ENCODE measurements at places on chromosomes 2 and 18.

DNA sequence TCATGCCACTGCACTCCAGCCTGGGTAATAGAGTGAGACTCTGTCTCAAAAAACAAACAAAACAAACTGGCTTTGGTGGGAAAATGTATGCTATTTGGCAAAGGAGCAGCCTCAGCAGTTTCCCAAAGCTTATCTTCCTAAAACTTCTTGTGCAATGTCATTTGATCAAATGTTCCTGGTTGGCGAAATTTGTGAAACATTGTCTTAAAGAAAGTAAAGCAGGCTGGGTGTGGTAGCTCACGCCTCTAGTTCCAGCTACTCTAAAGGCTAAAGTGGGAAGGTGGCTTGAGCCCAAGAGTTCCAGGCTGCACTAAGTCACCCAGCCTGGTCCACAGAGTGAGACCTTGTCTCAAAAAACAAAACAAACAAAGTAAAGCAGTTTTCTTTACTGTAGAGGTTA lies 17.3 kb upstream of the TAF4B start:
- DNase-seq, result peak; percentile 67

DNA sequence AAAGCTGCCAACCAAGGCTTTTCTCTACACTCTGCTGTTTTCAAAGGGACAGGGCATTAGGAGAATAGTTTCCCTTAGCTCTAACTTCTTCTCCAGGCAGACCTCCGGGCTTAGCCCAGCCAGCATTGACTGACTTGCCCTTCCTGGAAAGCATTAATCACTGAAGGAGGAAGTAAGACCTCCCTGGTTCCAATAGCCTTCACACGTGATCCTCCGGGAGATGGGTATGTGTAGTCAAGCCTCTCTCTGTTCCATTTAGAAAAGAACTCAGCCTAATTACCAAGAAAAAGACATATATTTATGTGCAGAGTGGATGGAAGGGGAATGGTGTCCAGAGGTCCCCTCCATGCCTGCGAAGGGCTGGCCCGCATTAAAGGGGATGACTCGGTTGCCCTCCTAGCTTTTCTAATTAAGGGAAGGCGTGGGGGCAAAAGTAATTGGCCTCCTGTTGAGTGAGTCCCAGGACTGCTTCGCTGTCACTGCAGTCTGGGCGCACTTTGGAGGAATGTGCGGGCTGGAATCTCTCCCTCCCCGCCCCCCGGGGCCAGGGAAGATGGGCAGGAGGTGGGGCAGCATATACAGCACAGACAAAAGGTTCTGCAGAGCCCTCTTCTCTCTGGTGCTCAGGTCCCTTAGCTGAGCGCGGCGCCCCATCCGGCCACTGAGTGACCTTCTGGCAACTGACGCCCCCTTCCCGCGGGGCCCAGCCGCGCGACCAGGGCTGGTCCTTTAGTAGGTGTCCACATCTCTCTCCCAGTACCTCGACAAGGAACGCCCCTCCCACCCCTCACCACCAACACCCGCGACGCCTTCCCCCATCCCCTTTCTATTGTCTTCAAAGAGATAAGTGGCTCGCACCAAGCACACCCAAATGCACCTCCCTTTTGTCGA lies 686.0 kb downstream of the NRXN1 start:
- DNase-seq, result no peak

DNA sequence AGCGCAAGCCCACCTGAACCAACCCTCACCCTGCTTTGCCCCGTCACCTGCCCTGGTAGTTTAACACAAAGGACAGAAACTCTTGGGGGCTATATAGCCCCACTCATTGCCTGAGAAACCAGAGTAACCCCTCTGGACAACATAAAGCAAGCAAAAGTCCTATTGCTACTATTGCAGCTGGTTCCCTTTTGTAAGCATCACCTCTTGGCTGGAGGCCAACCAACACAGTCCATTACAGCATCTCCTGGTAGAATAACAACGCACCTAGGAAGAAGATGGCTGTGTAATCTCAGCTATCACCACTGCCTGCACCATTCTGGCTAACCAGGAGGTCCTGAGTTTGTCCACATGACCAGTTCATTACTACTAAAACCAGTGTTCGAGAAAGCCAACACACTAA lies 36.4 kb downstream of the FLACC1 start:
- no peak for DNase-seq

- DNase-seq, result no peak
Measured at GRCh38 chr2:143229411-143229810, 100.2 kb downstream of the ARHGAP15 start.

DNA sequence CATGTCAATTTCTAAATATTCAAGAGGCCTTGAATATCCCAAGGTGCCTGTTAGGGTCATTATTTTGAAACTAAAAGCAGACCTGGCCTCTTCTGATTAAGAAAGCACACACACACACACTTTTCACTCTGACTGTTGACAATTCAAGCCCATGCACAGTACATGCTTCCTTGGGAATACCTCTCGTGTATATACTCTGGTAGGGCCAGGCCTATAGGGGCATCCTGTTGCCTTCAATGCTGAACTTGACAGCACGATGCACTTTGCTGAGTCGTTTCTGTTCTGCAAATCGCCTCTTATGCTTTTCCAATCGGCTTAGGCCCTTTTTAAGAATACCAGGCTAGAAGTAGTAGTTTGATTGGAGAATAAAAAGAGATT lies 40.6 kb downstream of the IWS1 start:
- DNase-seq, result no peak

DNA sequence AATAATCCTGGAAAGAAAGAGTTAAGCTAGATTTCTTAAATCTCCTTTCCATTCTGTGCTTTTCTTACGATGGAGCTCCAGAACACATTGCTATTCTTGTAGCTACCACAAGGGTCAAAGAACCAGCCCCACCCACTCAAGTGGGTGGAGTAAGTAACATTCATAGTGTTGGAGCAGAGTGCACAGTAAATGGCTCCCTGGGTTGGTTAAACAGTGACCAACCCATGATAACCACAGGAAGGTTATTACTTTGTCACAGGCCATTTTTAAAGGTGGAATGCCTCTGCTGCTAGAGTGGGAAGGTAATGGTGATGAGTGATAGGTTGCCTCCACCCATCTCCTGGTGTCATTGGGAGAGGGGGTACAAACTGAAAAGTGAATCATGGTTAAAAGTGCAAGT lies 13.9 kb downstream of the ARPC2 start:
- DNase-seq, result peak; percentile 73

- no peak for DNase-seq
Measured at GRCh38 chr2:151853070-151853758, 25.0 kb upstream of the ARL5A start.

- no peak for DNase-seq
Measured at GRCh38 chr2:233690444-233690843, 2.2 kb upstream of the UGT1A6 start.

DNA sequence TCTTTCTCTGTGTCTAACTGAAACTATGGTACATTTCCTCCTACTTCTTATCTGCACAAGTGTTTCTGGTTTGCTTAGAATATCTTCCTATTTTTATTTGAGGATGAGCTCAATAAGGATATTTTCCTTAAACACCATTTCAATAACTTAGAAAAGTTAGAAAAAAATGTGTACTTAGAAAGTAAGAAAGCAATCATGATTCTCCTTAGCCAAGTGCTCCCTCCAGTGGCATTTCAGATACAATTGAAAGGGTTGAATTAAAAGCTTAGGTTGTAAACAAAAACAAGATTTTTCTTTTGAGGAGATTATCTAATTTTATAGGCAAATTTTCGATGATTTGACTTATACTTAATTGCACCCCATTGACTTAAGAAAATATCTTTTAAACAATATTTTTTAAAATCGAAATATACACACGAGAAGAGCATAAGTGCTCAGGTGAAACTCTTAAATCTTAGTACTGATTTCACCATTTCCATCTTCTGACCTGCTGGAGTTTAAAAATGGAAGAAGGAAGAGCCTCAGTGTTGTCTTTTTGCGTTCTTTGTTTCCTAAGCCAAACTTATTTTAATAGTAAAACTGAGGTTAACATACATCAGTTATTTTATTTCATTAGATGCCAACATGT lies 26.9 kb downstream of the C18orf63 start:
- peak; percentile 86 for DNase-seq

DNA sequence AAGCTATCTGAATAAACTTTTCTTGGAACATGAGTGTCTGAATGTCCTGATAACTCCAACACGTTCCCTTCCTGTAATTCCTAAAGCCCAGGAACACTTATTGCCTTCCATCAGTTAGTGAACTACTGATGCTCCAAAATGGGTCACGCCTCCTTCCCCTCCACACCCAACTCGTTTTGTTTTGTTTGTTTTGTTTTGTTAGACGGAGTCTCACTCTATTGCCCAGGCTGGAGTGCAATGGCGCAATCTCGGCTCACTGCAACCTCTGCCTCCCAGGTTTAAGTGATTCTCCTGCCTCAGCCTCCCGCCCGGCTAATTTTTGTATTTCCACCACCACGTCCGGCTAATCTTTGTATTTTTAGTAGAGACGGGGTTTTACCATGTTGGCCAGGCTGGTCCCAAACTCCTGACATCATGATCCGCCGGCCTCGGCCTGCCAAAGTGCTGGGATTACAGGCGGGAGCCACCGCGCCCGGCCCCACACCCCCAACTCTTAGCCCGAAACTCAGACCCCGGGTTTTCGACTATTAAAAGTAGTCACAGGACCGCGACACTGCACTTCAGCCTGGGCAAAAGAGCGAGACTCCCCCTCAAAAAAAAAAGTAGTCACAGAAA lies 774 bp downstream of the IER3IP1 start:
- no peak for DNase-seq

DNA sequence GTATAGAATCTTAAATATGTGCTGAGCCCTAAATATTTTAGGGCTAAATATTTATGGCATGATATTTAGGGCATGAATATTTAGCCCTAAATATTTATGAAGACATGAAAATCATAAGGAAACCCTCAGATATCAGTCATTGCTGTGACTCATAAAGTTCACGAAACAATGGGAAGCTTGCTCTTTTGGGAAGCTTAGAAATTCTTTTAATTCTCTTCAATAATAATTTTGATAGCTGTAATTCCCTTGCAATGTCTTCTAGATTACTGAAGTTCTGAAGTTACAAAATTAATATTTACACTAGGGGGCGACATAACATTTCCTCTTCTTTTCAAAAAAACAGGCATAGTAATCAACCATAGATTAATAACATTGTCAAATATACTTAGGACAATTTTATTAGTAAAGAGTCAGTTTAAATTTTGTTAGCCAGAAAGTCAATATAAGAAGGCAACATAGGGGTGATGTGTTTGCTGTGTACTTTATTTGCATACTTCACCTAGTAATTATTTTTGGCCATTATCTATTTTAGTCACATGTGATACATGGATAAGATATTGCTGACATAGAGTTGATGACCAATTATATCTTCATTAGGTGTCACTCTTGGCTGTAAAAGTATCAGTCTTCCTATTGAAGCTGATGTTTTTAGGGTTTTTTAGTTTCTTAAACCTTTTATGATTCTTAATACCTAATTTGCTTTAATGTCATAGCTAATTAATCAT lies 13.2 kb downstream of the ZNF804A start:
- peak; percentile 72 for DNase-seq

GRCh38 chr2:212005085-212005671 lies 533.4 kb downstream of the ERBB4 start:
- DNase-seq, result peak; percentile 11

- DNase-seq, result no peak
Measured at GRCh38 chr2:40243581-40244187, 208.2 kb downstream of the SLC8A1 start.

DNA sequence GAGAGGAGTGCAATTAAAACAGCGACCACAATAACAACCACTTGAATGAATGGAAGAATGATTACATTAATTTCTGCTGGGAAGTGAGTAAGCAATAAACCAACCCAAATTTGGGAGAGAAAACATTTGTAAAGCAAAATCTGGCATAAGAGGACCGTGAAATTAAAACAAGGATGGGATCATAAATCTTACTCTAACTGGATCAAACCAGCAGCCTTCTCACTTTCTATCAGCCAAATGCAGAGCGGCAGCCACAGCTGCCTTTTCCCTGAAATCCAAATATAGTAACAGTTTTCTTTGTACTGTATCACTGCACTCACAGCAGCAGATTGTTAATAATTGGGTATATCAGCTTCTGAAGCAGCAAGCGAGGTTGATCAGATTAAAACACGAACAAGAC lies 245.2 kb upstream of the REG3G start:
- DNase-seq, result no peak

GRCh38 chr2:240930096-240930630 lies 24.0 kb downstream of the CROCC2 start:
- no peak for DNase-seq

GRCh38 chr2:172345956-172346555 lies 81.3 kb upstream of the ITGA6 start:
- DNase-seq, result no peak

GRCh38 chr2:19987936-19988335 lies 2.0 kb downstream of the WDR35 start:
- no peak for DNase-seq

DNA sequence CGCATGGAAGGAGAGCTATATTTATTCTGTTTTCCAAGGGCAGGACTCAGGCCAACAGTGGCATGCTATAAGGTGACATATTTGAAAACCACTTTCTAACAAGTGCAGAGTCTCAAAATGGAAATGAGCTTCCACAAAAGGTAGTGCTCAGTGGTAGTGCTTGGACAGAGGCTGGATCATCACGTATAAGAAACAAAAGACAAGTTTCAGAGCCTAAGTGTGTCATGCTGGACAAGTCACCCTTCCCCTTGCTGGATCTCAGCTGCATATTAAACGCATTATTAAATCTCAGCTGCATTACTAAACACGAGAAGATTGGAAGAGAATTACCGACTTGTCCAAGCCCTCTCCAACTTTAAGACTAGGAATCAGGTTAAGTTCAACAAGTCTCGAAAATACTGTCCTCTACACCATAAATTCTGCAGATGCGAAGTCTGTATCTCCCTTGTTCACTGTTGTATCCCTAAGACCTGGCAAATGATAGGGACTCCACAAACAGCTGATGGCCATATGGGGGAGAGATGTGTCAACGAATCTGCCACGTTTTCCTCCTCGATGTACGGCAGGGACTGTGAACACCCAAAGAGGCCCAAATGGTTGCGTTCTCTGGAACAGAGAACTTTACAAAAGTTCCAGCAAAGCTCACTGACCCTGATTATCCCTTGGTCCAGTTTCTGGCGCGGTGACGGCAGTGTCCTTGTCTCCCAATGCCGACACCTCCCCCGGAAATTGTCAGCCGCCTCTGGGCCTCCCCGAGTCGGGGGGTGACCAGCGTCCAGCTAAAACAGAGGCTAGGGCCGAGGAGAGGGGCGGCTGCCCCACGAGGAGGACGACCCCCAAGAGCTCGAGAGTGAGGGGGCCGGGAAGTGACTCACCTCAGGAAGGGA lies 611 bp downstream of the NOL10 start:
- DNase-seq, result peak; percentile 23

DNA sequence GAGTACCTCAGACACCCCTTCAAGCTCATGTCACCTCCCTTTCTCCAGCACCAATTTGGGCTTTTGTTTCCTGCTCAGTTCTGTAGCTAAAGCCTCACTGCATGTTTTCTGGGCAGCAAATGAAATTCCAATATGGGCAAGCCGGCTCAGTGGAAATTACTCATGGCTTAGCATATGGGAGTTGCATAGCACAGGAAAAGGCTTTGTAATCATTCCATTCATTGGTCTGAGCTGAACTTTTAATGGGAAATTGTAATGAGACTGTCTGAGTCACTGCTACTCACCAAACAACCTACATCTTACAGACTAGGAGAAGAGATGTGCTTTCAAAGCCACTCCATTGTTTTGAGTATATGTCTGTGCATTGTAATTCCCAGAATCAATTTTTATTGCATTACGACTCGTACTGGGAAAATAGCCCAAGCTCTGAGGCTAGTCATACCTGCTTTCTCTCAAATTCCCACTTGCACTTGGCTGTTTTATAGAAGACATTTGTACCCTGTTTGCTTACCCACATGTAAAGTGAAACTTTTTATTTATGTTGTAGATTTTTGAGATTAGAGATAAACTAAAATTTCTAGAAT lies 139.5 kb upstream of the LRATD1 start:
- no peak for DNase-seq

- DNase-seq, result no peak
Measured at GRCh38 chr2:45212953-45213635, 203.8 kb upstream of the SIX2 start.
